Dermis microvascular lymphatic vessel endothelial cell (primary cell): ENCODE measurements at places on chromosomes 7 and 10. TPM values are rescaled to one million over a fixed set of nuclear protein-coding genes. Genes with fewer than 3 reads are reported as not detected.

DNA sequence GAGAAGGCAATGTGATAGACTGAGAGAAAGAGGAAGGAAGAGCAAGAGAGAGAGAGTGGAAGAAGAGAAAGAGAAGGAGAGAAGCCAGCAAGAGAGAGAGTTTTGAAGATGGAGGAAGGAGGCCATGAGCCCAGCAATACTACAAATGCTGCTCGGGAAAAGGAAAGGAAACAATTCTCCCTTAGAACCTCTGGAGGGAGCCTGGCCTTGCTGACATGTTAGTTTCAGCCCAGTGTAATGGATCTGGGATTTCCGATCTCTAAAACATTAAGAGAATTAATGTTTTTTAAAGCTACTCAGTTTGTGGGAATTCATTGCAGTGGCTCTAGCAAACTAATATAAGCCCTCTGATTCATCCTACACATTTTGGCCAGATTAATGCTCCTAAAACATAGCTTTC lies 206.8 kb upstream of the MTPN start:
- DNase-seq: no peak

DNA sequence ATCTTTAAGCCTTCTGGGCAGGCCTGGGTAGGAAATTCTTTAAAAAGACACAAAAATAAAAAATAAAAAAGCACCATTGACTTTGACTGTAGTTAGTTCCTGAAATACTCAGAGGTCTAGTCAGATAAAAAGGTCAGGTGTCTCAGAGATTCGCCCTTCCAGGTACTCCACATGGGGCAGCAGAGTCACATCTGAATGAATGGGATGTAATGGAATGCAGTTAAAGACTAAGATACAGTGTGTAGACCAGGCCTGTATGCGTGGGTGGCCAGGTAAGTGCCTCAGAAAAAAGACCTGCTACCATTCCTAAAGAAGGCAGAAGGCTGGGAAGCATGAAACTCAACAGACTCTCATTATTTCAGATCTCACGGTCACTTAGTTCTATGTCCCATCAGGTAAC lies 68.6 kb upstream of the SEM1 start:
- DNase-seq: no peak

DNA sequence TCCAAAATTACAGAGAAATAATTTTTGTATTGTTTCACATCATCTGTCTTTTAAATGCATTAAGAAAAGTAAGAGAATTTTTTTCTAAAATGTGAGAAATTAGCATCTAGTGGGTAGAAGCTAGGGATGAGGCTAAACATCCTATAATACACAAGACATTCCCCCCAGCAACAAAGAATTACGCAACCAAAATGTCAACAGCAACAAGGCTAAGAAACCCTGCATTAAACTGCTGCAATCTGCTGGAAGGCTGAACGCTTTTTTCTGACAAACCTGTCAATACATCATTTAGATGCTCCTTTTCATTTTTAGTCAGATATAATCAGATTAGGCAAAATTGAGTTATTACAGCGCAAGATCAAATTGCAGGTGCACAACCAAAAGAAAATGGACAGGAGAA lies 162.2 kb downstream of the C1GALT1 start:
- no peak for DNase-seq

GRCh38 chr10:130017631-130018022 lies 53.6 kb upstream of the EBF3 start:
- DNase-seq: no peak

- DNase-seq: no peak
Measured at GRCh38 chr7:138881579-138882188, 83.7 kb upstream of the ATP6V0A4 start.

GRCh38 chr10:55628260-55628701 lies 732.8 kb downstream of the ZWINT start:
- DNase-seq: no peak

DNA sequence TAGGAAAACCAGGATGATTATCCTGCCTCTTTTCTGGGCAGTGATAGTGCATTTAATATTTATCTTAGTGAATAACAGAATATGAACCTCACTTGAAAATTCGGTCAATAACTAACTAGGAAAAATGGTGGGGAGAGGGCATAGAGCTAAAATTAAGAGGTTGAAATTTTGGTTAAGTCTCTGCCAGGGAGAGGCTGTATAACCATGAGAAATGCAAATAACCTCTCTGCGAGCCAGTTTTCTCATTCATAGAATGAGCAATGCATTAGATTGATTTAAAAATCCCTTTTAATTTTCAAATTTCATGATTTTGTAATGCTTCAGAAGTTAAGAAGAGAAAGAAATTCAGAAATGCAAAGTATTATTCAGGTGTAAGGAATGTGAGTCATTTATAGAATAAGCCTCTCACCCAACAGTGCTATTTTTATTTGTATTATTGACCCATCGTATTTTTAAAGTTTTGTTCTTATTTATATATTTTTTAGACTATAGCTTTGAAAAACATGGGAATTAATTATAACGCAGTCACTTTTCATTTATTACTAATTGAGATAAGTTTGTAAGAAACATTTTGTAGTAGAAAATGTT lies 104.7 kb downstream of the PHF14 start:
- no peak for DNase-seq

Gene UCN3
- total RNA-seq: not detected in 2 replicates
